Large intestine (tissue), 12 donors: ENCODE measurements at places on chromosomes 7 and 10. TPM values are rescaled to one million over a fixed set of nuclear protein-coding genes. Genes with fewer than 3 reads are reported as not detected.

Gene ENTPD7
- polyA plus RNA-seq: 56.2 TPM

DNA sequence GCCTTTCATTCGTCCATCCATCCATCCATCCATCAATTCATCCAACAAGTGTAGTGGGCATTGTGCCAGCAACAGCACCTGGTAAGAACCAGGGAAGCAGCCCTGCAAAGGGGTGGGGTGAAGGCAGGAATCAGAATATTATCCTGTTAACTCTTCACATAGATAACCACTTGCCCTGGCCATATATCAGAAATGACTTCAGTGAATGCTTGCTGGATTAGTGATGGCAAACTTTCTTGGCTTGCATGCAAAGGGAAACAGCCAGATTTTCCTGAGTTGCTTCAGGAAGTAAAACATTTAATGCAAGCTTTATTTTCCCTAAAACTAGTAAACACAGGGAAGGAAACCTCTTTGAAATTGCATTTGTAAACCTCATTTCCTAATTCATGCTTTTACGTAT is 743 bp downstream of the OR2A5 start:
- H3K36me3 ChIP-seq: no peaks in the 10 kb centered on the region
- H3K27me3 ChIP-seq: peaks cover 2% of the 10 kb centered on the region
- no peak overlapping the region for H3K27ac ChIP-seq

DNA sequence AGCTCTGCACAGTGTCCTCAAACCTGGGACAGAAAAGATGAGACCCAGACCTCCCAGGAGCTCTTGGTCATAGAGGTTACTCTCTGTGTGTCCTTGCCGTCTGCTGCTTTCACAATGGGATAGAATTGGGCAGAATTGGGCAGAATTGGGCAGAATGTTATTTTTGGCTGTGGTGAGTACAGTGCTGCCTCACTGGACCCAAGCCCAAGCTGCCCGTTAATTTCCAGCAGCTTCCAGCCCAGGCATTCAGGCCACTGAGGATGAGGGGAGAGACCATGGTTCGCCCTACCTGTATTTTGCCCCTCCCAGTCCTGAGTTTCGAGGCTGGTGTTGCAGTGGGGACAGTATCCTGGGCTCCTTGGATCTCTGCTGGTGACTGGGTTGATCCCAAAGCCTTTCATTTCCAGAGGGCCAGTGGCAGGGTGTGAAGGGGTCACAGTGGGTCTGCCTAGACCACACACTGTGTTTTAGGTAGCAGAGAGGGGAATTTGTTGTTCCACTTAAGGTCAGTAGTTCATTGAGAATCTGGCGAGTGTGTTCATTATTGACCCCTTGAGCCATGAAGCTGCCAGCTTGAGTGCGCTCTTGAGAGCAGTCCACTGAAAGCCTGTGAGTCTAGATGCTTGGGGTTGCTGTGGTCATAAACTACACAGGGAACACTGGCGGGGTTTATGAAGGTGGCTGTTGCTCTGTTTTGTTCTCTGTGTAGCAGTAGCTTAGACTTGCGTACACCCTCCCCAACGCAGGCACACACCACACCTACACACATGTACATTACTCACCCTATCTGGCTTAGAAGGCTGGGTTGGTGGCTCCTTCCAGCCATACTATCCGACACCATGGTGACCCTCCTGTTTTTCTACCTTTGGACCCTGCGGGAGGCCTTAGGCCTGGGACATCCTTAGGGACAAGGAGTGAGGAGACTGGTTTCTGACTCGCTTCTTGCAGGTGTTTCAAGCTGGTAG is 23.5 kb downstream of the NACAD start:
- no peaks in the 10 kb centered on the region for H3K27me3 ChIP-seq
- no peak for DNase-seq
- H3K36me3 ChIP-seq: peaks cover 66% of the 10 kb centered on the region
- no peak overlapping the region for H3K4me3 ChIP-seq
- no peaks in the 10 kb centered on the region for H3K4me1 ChIP-seq

- H3K4me1 ChIP-seq: no peaks in the 10 kb centered on the region
- H3K4me3 ChIP-seq: no peak overlapping the region
- H3K27ac ChIP-seq: no peak overlapping the region
- DNase-seq: no peak
These were observed 113.8 kb downstream of the CHN2 start for GRCh38 chr7:29308424-29308823.

DNA sequence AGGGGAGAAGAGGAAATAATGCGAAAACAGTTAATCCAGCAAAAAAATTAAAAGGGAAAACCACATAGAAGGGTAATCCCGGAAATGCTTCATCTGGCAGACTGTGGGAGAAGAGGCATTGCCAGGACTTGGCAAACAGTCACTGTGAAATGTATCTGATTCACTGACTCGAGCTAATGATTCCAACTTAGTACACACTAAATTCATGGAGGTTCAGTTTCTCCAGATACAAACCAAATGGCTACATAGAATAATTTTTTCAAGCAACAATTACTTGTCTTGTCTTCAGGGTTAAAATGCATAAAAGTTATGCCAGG is 36.4 kb downstream of the GDI2 start:
- H3K27me3 ChIP-seq: no peaks in the 10 kb centered on the region
- no peak overlapping the region for H3K4me3 ChIP-seq
- no peaks in the 10 kb centered on the region for H3K4me1 ChIP-seq
- H3K27ac ChIP-seq: no peak overlapping the region
- peaks cover 52% of the 10 kb centered on the region for H3K36me3 ChIP-seq

Gene OR2A42
- polyA plus RNA-seq: 0.34 TPM

DNA sequence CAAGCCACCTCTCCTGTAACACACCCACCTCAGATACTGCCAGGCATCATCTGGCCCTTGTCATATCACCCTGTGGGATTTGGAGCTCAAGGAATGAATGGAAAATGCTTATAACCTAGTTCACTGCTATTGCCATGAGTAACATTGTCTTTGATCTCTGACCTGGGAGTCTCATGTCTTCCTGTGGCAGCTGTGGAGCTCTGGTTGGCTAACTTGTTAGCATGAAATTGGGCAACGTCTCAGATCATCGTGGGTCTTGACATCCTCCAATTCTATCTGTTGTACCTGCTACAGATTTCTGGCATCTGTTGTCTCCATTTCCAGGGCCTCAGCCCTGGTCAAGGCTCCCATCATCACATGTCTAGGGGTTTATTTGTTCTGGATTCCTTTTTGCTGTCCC is 2.2 kb upstream of the TMEM270 start:
- H3K36me3 ChIP-seq: no peaks in the 10 kb centered on the region
- no peak overlapping the region for H3K27ac ChIP-seq
- H3K4me3 ChIP-seq: no peak overlapping the region
- no peak for DNase-seq
- no peaks in the 10 kb centered on the region for H3K27me3 ChIP-seq
